ENCODE measurements at places on chromosomes 11 and 22.

DNA sequence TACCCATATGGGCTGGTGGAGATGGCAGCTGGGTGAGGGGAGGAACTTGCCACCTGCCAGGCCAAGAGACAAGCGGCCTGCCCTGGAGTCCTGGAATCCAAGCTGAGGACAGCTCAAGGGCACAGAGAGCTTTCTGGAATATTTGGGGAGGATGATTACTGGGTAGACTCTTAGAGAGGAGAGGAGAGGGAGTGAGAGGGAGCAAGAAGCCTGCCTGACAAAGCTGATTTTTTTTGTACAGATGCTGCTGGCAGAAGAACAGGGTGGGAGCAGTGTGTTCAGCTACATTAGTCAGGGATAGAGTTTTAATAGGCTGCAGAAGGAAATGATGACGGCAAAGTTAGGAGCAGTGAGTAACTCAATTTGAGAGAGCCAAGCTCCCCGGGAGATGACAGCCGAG, 299.3 kb downstream of the NXPE2 start:
- no peak for DNase-seq

GRCh38 chr22:17140826-17141766, 18.0 kb downstream of the HDHD5 start:
- DNase-seq, result no peak

DNA sequence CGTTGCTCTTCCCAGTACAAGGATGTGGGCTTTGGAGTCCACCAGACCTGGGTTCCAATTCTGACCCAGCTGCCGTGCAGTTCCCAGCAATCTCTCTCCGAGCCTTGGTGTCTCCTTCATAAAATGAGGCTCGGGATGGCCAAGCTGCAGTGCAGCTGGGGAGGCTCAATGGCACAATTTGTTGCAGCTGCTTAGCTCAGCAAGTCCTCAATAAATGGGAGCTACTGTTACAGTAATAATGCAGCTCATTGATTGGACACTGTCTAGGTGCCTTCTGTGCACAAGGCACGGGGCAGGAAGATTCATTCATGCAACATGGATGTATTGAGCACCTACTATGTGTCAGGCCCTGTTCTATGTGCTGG, 37.1 kb downstream of the SHISAL1 start:
- DNase-seq, result no peak

DNA sequence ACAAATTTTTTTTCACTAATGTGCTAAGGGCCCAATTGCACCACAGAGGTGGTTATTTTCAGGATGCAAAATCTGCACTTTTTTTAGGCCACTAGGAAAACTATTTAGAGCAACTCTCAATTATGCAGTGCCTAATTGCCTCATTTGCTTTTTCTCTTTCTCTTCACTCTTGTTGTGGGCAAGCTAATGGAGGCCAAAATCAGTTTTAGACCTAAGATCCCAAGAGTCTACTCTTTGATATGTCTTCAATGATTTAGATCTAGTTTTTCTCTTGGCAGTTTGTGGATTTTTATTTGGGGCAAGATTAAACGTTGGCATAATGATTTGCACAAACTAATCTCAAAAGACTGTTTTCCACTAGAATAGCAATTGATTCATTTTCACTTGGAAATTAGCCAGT, 1996.9 kb downstream of the LRRC4C start:
- DNase-seq, result no peak

DNA sequence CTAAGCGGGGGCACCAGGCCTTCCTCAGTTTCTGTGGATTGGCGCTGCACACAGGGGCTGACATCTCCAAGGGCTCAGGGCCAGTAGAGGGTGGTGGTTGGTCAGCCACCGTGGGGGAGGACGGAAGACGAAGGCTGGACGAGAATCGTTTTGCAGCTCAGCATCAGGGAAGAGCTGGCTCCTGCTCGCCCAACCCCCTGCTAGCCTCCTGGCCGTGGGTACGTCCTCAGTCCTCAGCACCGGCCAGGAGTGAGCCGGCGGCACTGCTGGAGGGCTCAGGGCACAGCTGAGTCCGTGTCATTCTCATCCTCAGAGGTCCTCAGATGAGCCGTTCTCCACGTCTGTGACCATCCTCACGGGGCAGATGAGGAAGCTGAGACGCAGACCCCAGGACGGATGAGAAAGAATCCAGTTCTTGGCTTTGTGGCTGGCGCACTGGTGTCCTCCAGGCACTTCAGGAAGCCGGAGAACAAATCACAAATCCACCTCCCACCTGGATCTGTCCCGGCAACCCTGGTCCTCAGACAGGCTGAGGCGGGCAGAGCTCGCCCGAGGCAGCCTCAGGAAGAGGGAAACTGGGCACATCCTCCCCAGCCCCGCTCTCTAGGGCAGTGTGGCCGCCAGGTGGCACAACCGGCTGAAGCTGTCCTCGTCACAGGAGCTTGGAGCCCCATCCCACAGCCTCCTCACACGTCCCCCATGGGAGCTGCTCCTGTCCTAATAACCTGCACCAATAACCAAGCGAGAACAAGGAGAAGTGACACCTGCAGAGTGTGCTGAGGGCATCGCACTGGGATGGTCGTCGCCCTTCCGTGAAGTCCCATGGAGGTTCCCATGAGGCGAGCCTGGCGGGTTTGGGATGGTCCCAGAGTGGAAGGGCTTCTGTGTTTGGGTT, 393.7 kb downstream of the BRD1 start:
- DNase-seq, result no peak

DNA sequence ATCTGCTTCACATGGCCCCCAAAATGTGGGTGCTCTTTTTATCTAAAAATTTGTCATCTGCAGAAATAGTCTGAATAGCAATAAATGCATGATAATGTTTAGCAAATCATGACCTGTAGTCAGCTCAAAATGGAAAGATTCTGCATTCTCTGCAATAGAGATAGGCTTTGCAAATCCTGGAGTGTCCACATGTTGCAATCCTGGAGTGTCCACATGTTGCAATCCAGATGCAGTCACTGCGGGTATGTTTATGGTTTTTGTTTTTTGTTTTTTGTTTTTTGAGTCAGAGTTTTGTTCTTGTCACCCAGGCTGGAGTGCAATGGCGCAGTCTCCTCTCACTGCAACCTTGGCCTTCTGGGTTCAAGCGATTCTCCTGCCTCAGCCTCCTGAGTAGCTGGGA, 20.2 kb upstream of the LRRC32 start:
- no peak for DNase-seq

DNA sequence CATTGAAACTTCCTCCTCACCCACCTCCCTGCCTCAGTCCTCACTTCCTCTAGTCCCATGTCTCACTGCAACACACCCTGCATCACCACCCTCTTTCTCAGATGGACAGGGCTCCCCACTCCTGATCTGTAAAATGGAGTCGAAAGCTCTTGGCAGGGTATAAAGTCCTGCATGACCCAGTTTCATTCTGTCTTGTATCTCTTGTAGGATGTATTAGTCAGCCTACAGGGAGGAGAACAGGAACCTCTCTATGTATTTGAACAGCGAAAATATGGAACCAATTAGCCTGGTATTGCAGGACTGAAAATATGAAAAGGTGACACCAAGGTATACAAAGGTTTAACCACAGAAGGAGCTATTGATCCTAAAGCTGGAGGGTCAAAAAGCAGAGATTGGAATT, 156.9 kb upstream of the SNX19 start:
- DNase-seq, result no peak

GRCh38 chr11:76238551-76238950, 32.2 kb upstream of the WNT11 start:
- DNase-seq, result no peak

GRCh38 chr11:117424781-117425180, 97.1 kb downstream of the CEP164 start:
- no peak for DNase-seq
